ENCODE measurements at places on chromosomes 12 and 14.
A peak's percentile ranks its signal among the peaks of the same experiment; 100 is the strongest.

GRCh38 chr14:73223049-73223448, 14.3 kb upstream of the PAPLN start:
- no peak for DNase-seq

DNA sequence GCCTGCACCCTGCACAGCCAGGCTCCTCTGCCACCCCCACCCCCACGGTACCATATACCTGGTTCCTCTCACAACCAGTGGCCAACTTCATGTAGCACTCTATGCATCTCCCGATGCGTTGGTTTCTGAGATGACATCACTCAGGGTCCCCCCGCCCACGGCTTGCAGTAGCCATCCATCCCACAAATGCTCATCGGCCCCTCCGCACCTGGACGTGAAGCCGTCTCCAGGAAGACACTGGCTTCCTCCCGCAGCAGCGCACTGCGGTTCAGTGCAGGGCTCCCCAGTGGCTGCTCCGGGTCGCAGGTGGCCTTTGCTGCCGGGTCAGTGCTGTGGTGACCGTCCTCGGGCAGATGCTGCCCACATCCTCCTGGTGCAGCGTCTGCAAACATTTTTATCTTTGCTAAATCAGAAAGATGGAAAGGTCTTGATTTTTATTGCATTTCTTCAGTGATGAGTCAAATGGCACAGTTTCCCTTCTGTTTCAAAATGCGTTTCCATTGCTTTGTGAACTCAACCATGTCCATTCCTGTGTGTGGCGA, 27.5 kb upstream of the MMP17 start:
- DNase-seq = no peak

- no peak for DNase-seq
Measured at GRCh38 chr12:225012-225411, 11.1 kb upstream of the SLC6A12 start.

GRCh38 chr12:128816643-128816920, 7.2 kb downstream of the SLC15A4 start:
- DNase-seq = no peak

GRCh38 chr12:67415473-67415872, 146.3 kb downstream of the CAND1 start:
- no peak for DNase-seq

GRCh38 chr14:88385212-88386101, at the start of gene SPATA7:
TSS of gene SPATA7 (plus strand) at chr14:88385657. CDS start at chr14:88385819, 162 bp downstream.
- peak; percentile 95 for DNase-seq

- no peak for DNase-seq
Measured at GRCh38 chr14:65297744-65298143, 114.8 kb upstream of the FUT8 start.
